GM23248 (cell line): ENCODE measurements at places on chromosomes 11 and 22. TPM values are rescaled to one million over a fixed set of nuclear protein-coding genes. Genes with fewer than 3 reads are reported as not detected.

DNA sequence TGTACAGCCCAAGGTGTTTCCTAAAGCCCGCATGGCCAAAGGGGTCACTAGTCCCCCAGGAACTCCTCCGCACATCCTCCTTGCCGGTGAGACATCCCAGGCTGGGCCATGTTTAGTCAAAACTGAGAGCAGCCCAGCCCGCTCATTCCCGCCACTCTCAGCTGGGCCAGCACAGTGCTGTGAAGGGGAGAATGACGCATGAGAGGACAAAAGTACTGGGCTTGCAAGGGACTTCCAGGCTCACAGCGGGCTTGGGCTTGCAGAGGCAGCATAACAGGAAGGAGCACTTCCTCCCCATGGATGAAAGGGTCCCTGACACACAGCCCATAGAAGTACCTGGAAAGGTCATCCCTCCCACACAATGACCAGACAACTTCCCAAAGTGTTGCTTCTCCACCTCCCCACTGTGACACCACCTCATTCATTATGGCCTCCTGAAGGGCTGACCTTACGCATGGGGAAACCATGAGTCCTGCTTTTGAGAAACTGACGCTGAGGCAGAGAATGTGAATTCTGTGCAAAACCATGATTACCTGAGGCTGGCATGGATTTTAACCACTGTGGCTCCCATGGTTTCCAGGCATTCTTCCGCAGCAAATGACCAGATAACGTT is 19.1 kb downstream of the ETS1 start:
- DNase-seq: no peak

GRCh38 chr11:3134218-3134621 is 30.9 kb downstream of the OSBPL5 start:
- DNase-seq: no peak

DNA sequence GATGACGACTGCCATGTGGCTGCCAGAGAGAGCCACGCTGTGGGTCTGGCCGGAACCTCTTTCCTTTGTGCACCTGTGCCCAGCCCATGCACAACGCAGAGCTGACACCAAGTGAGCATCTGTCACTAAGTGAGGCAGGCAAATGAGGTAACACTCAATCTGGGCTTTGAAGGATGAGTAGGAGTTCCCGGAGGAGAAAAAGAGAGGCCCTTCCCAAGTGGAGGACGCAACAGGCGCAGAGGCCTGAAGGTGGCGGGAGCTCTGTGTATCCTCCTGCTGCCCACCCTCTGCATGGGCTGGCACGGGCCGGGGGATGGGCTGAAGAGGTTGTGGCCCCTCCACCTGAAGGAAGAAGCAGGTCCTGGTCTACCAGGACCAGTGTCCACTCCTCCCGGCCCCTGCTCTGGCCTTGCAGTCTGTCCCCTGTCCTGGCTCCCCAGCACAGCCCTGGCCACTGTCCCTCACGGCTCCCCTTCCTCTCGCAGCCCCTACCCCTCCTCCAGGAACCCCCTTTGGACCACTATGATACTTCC is 23.4 kb upstream of the PPARA start:
- DNase-seq: no peak

The SOX10 gene
- not detected in 2 replicates for total RNA-seq

The DGAT2 gene
- 7.6 and 10.0 TPM in 2 replicates for total RNA-seq

DNA sequence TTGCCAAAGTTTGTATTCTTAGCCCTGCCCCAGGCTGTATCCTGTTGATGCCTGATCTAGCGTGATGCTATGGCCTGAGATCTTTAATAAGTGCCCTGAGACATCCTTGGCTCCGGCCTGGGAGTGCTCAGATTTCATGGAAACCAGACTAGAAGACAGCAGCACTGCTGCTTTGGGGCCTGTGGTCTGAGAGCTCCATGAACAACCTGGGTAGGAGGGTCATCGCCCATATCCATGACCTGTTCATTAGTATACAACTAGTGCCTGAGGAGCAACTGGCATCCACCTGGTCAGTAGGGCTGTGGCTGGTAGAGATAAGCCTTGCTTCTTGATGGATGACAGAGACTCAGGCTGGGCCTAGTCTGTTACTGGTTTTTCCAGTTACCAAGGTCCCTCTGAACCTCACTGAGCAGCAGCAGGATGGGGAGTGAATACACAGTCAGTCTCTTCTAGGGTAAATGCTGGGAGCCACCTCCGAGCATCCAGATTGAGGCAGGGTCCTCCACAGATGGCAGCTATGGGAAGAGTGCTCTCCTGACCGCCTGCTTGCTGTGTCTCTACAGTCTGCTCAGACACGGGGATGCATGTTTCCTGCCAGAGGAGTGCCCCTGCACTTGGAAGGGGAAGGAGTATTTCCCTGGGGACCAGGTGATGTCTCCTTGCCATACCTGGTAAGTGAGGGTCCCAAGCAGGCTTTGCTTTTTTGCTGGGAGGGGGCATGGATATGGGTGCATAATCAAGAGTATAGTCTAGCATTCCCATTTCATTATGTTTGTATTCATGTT is 39.0 kb downstream of the OTOG start:
- DNase-seq: no peak

- no peak for DNase-seq
Observed at GRCh38 chr11:16097543-16097942, 258.8 kb downstream of the SOX6 start.

- no peak for DNase-seq
Observed at GRCh38 chr11:134469627-134470026, 57.6 kb upstream of the B3GAT1 start.

The CCDC188 gene
- total RNA-seq: 0.76 and 1.8 TPM in 2 replicates

DNA sequence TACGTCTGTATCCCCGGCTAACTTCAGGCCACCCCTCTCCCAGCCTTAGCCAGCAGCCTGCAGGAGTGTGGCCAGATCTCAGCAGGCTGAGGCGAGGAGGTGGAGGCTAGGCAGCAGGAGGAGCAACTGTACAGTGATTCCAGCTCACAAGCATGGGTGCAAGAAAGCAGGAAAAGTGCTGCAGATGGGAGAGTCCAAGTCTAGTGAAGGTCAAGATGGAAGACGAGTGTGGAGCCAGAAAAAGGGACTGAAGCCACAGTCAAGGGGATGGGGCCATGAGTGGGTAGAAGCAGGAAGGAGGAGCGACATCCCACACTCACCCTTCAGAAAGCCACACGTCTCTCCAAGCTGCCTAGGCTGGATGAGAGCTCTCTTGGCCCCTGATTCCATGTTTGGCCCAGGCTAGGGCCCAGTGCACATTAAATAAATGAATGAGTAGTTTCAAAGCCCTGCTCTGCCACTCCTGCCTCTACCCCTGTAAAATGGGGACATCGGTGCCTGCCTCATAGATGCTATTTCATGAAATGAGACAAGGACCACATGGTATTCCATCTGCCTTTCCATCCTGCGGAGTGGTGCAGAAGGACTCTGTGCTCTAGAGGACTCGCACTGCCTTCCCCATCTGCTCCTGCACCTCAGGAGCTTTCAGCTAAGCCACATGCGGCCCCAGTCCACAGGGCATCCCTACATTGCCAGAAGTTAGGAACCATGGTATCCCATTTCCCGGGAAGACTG is 2.9 kb downstream of the YDJC start:
- no peak for DNase-seq
